ENCODE measurements at places on chromosomes 3 and 15.

DNA sequence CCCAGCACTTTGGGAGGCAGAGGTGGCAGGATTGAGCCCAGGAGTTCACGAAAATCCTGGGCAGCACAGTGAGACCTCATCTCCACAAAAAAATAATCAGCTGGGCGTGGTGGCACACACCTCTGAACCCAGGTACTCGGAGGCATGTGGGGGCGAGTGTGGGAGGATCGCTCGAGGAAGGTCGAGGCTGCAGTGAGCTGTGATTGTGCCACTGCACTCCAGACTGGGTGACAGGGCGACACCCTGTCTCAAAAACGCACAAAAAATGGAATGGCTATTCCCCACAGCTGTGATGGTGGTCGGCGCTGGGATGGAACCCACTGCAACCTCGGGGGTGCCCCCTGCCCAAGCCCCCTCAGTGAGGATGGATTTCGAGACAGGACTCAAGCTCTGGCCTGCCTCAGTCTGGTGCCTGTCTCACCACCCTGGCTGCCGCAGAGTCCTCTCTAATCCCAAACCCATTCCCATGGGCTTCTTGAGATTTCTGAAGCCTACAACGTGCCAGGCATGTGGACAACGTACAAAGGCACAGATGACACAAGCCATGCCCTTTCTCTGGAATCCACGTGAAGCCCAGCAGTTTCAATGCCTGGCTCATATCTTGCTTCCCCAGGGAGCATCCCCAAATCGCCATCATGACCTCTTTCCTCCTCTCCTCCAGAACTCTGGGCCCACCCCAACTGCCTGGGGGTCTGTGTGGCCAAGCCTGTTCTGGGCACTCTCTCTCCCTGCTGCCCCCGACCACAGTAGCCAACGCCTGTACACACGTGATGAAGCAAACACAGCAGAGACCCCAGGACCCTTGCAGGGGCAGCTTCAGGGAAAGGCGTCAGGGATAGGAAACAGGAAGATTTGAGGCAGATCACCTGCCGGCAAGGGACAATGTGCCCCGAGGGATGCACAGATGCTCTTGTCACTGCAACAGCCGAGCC, 32.4 kb downstream of the ADAMTS17 start:
- DNase-seq, result no peak

DNA sequence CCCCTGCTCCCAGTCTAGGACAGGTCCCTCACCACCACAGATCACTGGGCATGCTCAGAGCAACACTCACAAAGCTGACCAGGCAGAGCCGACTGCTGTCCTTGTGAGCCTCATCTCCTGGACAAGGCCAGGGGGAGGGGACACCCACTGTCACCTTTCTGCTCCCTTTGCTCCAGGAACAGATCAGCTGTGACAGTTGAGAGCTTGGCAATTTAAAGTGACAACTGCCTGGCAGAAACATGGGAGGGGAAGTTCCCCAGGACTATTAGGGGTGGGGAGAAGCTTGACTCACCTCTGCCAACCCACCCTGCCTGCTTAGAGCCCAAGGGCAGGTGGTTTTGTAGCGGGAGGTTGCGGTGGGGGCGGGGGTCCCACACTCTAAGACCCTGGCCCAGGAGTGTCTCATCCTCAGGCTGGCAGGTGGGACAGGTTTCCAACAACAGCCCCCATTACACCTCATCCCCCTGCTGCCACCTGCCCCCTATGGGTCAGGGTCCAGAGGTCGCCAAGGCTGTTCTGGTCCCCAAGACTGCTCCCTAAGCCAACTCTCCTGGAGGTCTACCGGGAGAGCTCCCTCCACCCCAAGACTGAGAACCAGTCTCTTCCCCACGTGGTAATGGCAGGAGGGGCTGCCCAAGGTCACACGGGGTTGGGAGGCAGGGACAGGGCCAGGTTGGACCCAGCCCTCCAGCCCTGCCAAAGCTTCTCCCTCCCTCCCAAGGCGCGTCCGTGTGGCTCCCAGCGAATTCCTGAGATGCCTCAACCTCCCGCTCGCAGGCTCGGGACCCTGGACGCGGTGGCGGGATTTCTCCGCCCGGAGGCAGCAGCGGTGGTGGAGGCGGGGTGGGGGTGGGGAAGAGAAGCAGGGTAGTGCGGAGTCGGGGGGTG, 80.4 kb downstream of the IQSEC1 start:
- no peak for DNase-seq

DNA sequence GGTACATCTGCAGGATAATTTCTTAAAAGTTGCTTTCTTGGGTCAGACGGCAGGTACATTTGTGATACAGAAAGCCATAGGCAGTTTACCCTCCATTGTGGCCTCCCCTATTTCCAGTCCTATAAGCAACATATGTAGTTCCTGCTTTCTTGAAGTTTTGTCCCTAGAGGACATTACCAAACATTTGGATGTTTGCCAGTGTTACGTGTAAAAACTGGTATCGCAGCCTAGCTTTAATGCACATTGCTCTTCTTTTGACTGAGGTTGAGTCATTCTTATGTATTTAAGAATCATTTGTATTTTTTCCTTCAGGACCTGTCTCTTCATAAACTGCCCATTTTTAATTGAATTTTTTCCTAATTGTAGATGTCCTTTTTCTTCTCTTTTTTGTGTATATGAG, 114.3 kb downstream of the DIPK2A start:
- no peak for DNase-seq

DNA sequence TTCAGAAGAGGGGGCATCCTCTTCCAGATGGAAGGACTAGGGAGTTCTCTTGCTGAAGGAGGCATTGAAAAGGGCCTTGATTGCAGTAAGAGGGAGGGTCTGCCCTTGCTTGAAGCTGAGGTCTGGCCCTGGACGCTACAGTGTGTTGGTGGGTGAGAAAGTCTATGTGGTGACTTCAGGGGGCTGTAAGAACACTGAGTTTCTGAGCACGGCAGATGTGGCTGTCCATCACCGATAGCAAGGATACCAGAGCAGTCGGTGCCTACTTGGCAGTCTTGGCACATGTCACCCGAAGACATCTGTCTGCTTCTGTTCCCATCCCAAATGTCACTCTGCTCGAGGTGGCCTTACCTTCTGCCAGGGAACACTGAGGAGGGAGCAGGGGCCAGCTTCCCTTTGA, 631.1 kb upstream of the CFAP20DC start:
- no peak for DNase-seq

GRCh38 chr3:97265237-97266005, 451.0 kb downstream of the EPHA6 start:
- no peak for DNase-seq

DNA sequence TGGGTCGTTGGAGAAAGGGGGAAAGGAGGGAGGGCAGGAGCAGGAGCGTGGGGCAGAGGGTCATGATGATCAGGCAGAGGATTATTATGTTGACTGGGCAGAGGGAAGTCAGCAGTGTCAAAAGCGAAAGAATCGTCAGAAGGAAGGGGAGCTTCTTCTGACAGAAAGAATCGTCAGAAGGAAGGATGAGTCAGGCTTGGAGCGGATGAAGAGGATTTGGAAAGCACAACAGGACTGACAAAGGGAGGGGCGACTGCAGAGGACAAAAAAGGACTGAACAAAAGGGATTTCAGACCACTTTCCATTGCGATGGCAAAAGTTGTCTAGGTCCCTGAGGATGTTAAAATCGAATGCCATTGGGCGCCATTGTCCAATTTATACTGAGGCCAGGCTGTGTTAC, 1053.5 kb downstream of the SI start:
- no peak for DNase-seq

DNA sequence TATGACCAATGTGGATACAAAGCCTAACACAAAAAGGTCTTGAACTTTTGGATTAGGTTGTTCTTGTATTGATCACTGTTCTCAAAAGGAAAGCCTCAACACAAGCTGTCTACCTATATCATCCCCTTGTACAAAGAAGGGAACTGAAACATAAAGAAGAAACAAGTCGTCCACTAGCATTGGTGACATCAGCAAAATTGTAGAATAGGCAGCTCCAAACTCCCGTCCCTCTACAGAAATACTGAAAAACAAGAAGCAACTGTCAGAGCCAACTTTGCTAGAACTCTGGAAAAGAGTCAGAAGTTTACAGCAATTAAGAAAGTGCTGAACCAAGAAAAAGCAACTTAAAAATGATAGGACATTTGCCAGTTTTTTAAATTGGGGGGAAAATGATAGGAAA, 7.5 kb upstream of the NR1I2 start:
- DNase-seq, result no peak

- no peak for DNase-seq
Measured at GRCh38 chr3:16875876-16876550, 8.7 kb upstream of the PLCL2 start.

DNA sequence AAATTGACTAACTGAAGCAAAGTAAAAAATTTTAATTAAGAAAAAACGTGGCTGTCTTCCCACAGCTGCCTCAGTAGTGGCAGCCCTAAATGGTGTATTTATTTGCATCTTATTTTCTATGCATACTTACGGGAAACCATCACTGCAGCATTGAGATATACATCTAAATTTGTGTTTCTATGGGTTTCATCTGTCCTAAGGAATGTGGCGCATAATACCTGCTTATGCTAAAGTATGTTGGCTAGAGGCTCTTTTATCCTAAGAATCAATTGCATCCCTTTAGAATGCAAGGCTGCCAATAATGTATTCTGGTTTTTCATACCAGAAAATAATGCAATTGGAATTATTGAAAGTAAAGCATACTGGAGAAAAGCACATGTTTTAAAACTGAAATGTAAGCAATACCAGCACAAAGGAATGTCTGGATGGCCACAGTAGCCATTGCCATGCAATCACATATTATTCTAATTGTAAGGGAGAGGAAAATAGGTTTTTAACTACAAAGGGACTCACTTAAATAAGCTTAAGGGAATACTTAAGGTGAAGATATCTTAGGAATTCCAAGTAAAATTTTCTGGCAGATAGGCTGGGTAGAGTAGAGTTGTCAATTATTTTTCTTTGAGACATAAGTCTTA, 834.5 kb upstream of the NECTIN3 start:
- no peak for DNase-seq

DNA sequence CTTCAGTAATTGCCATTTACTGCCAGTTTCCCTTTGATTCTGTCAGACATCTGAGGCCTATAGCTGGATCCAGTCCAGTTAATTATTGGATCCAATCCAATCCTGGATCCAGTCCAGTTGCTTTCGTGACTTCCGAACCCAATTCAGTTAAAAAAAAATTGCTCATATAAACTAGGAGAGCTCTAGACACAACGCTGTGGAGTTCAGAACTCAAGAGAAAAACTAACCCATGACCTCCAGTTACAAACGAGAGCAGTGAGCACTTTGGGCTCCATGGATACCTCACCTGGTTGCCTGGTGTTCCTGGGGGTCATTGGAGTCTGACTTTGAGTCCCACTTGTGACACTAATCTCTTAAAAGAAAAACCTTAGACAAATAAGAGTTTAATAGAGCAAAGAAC, 269.8 kb downstream of the THSD4 start:
- DNase-seq, result no peak

DNA sequence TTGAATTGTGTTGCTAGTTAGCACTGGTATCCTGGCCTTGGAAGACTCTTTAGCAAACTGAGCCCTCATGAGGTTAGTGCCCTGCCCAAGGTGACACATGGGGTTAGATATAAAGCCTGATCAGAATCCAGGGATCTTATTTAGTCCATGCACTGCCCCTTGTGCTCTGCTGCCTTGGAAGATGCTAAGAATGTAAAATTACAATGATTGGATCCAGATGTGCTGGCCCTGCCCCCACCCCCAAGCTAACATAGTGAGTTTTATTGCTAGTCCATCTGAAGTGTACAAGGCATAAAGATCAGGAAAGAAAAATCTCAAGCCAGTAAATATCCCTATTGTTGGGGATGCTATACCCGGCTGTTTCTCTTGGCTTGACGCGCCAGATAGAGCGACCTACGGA, 248.1 kb upstream of the C2CD4B start:
- DNase-seq, result no peak

DNA sequence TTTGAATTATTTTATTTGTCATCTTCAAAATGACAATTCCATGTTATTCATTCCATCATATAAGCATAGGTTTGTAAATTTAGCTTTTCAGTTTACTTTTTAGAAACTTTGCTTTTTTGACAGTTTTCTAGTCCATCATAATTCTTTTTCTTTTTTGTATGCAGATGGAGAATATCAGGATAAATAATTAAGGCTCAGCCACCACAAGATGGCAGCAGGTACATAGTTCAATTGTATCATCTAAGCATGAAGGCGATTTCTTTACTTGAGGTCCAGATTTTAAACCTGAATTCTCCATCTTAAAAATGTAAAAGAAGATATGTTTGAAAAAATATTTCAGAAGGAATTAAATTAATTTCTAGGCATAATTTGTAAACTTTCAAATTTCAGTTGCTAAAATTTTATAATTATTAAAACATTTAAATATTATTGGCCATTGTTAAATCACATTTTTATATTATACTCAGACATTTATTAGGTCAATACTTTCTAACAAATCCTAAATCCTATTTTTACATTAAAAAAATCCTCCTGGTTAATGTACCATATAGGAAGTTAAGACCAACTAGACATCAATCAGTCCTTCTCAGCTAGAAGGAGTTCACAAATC, 15.1 kb downstream of the PLSCR5 start:
- DNase-seq, result no peak

All from thoracic aorta (tissue), 2 donors.